ENCODE measurements at places on chromosomes 2 and 18.

DNA sequence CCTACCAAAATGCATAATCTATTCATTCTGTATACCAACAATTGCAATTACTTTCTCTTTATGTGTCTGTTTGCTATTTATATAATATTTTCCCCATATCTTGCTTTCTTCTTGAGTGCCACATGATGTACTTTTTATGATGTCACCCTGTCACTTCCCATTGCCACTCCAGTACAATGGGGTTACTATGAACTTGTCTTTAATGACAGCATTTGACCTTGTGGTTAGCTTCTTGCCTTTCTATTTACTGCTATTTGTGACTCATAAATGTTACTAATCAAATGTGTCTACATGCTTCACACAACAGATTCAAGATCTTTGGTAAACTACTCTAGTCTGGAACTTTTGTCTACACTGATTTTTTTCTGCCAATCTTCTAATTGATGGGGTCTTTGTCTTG lies 486.3 kb downstream of the NR4A2 start:
- no peak for DNase-seq

DNA sequence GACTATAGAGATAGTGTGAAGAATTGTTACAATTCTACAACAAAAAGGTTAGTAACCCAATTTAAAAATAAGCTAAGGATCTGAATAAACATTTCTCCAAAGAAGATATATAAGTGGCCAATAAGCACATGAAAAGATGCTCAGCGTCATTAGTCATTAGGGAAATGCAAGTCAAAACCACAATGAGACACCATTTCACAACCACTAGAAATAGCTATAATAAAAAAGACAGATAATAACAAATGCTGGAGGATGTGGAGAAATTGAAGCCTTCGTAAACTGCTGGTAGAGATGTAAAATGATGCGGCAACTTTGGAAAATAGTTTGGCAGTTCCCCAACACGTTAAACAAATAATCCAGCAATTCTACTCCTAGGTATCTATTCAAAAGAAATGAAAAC lies 366.5 kb upstream of the POU3F3 start:
- no peak for DNase-seq

DNA sequence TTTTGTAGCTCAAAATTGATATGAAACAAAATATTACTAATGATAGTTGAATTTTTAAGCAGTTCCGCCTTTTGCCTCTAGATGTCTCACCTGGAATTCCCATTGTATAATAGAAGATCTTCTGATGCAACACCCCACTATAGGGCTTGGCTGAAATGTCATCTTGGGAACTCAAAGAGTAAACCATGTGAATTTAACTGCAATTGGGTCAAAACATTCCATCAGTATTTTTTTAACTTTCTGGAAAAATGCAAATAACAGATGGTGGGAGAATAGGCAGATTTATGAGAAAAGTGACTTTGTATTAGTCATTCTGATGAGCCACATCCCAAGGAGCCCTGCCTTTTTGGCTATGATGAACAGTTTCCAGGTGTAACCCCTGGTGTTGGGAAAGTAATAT lies 489.9 kb downstream of the NYAP2 start:
- no peak for DNase-seq

DNA sequence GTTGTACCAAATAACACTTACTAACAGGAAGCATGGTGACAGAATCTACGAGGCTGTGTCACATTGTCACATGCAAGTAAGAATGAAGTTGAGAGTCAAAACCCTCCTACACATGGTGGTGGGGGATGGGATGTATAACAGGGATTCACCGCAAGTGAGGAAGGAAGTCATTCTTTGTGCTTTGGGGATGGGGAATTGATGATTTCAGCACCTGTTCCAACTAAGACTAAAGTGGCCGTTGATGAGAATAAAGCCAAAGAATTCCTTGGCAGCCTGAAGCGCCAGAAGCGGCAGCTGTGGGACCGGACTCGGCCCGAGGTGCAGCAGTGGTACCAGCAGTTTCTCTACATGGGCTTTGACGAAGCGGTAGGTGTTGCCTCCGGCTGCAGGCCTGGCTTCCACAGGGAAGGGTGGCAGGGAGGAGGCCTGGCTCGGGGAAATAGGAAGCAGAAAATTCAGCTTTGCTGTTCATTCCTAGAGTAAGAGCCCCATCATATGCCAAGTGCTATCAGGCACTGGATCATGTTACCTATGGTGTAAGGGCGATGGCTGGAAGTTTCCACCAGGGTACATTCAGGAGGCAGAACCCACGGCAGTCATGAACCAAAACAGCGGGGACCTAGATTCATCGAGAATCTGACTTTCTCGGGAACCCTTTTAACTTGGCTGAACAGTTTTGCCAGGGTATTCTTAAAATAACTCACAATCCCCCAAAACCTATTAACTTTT lies 120.3 kb downstream of the UXS1 start:
- DNase-seq, result no peak

GRCh38 chr2:38146275-38146906 lies 70.4 kb upstream of the CYP1B1 start:
- DNase-seq, result no peak

GRCh38 chr18:13258921-13259320 lies 40.4 kb downstream of the LDLRAD4 start:
- DNase-seq, result no peak

GRCh38 chr2:198638577-198638976 lies 819.2 kb downstream of the SATB2 start:
- no peak for DNase-seq
